ENCODE measurements at places on chromosomes 5 and 9.

DNA sequence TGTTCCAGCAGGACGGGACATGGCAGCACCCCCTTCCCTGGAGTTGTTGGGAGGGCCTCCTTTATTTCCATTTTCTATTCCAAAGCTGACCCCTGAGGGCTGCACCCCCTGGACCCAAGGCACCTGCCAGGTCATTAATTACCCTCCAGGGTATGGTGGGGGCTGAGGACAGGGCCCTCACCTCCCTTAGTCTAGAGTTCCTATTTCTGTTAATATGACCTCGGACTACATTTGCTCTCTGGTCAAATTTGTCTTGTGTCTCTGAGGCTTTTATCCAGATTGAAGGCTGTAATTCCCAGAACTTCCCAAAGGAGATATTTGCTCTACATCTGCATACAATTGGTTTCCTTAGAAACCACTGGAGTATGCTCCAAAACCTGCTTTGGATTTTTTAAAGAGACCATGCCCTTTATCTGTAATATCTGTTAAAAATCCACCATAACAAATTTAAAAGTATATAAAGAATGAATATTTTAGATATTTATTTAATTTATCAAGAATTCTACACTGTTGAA, 16.8 kb downstream of the PHF2 start:
- no peak for DNase-seq

- DNase-seq = no peak
Measured at GRCh38 chr9:129074106-129074505, 6.8 kb upstream of the DOLPP1 start.

DNA sequence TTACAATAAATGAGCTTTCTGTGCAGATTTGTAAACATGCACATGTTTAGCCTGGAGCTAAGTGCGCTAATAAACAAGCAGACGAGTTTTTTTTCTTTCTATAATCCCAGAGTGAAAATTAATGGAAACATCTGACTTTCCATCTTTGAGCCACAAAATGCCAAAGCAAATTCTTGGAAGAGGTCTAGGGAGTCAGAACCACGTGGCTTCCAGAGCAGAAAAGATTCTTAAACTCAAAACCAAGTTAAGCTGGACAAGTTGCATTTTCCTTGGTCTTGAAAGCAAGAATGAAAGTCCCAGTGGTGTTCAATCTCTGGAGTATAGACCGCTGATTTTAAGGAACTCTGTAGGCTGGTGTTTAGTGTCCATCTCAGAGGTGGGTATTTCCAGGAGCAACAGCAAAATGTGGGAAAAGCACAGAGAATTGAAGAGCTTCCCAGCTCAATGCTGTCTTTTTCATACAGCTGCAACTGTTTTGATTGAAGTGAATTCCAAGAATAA, 71.4 kb downstream of the MYO10 start:
- no peak for DNase-seq

DNA sequence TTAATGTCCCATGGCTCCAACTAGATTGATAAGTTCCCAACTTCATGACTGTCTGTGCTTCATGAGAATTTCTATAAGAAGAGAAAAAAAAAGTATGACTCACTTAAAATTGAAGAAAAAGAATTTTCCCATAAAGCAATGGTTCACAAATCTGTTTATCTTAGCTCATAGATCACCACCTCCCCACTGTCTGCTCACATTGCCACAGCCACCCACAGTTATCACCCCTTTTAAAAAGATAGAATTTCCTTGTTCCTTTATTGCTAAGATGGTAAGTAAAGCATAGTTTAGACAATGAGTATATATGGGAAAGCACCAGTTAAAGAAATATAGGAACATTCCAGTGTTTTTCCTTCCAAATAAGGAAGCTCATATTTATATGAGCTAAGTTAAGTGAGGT, 67.1 kb downstream of the ALDH7A1 start:
- DNase-seq = no peak

GRCh38 chr5:65199993-65200675, 281.6 kb downstream of the ADAMTS6 start:
- no peak for DNase-seq

- no peak for DNase-seq
Measured at GRCh38 chr9:21524099-21524830, 42.2 kb upstream of the IFNE start.

DNA sequence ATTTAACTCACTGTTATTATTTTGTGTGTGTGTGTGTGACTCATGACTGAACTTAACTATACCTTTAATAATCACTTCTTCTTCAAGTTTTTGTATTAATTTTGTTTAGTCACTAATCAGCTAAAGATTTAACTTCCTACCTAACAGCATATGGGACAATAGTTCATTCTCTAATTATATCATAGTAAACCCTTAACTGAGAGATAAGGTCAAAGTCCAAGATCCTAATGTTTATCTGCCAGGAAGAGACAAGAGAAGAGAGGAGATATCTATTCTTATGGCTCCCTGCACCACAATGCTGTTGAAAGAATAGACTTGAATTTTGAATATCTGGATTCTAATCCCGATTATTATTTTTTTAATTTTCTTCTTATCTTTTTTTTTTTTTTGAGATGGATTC, 28.1 kb downstream of the FREM1 start:
- DNase-seq = no peak

DNA sequence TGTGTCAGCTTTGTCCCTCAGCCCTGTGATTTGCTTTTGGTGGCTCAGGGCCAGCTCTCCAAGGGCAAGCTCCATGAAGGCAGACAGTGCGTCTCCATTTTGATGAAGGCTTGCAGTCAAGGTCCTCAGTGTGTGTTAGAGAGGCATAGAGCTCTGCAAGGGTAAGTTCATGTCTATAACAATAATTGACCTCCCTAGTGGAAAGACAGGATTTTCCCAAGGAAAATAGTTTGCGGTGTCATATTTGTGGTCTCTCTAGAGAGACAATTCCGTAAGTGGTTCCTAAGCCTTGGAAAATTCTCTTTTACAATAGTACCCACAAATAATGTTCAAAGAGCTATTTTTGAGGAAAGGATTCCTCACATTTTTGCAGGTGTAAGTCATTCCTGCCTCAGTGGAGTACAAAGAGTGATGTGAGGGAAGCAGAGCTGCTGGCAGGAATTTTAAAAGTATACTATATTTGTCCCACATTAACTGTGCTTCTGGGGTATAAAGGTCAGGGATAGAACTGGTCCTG, 40.2 kb downstream of the SLC1A3 start:
- no peak for DNase-seq

DNA sequence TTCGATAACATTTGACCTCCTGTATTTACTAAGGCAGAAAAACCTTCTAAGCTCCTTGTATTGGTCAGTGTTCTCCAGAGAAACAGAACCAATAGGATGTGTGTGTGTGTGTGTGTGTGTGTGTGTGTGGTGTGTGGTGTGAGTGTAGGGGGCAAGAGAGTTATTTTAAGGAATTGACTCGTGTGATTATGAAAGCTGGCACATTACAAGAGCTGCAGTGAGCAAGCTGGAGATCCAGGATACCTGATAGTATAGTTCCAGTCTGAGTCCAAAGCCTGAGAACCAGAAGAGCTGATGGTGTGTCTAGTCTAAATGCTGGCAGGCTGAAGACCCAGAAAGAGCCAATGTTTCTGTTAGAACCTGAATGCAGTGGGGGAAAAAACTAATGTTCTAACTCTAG, 21.2 kb upstream of the PIK3R1 start:
- DNase-seq = no peak

DNA sequence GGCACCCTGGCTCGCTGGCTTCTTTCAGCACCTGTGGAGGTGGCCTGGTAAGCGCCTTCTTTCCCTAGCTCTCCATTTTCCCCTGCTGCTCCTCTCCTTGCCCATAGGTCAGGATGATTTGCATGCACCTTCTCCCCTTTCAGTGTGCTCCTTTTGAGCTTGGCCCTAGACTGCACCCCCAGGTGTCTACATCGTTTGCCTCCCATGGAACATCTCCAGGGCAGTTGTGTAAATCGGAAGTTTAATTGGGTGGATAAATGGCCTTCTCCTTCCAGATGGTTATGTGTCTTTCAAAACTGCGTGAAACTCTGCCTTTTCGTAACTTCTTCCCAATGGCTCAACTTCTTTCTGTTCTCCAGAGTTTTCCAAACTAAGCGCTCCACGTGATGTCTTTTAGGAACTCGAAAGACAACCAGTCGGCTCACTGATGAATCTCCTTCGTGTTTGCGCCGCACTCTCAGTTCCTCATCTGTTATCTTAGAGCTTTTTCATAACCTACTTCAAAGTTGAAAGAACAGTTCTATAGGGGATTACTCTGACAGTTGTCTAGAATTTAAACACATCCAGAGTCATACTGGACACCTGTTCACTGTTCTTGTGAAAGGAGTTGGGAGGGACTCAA, 1.7 kb downstream of the ADAMTS19 start:
- DNase-seq = no peak

- DNase-seq = no peak
Measured at GRCh38 chr5:2890011-2890410, 138.5 kb upstream of the IRX2 start.

DNA sequence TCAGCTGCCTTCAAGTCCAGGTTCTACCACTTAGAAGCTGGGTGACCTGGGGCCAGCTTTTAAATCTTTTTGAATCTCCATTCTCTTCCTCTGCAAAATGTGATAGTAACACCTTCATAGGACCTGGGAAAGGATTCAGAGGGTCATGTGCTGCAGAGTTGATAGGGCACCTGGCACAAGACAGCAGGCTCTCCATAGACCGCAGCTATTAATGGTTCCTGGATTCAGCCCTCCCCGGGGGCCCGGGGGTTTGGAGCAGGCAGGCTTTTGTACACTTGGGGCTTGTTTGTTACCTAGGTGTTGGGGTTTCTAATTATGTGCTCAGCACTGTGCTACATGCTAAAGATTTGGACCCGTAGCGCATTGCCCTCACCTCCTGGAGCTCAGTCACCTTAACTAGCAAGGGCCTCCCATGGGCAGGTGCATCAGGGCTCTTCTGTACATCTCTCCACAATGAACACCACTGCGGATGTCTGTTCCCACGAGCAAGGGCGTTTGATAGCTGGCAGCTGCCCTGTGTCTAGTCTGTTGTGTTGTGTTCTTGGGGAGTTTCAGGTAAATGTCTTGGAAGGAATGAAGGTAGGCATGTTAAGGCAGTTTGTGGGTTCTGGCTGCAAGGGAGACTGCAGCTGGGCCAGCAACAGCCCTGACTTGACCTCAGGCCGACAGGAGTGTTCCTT, 12.1 kb downstream of the PRRC2B start:
- DNase-seq = no peak

DNA sequence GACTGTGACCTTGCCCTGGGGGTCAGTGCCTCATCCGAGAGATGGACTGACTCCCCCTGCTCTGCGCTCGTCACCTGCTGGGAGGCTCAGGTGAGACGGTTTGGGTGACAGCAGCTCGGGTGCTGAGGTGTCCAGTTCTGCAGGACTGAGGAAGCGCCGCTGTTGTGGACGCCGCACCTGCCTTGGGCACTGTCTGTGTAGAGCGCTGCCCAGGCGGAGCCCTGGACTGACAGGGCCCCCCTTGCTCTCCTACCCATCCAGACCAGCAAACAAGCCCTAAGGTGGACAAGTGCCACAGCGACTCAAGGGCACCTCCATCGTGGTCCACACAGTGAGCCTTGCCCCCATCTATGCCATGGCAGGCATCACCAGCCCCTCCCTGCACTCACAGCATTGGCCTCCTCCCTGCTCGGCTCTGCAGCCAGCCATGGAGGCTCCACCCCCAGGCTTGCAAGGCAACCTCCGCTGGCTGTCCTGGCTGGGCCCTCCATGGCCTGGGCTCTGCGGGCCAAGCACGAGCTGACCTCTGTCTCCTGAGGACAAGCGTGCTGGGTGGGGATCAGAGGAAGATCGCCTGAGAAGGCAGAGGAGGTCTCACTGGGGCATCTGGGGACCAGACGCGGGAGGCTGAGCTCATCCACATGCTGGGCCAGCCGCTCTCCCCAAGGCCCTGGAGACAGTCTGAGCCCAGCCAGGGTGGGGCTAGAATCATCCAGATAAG, 87.1 kb upstream of the COL5A1 start:
- no peak for DNase-seq

DNA sequence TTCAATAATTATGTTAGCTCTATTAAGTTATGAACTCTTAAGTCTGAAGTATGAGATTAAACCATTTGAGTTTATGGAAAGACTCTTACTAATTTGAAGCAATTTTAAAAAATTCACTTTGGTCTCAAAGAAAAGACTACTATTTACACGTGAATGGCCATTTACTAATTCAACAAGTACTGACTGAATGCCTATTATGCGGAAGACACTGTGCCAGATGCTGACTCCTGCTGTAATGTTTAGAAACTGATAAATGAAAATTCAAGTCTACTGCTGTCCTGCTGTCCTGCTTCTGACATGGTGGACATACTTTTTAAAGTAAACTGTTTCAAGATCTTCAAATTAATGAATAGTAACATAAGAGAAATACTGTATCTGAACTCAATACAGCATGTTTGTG, 116.2 kb downstream of the MPDZ start:
- DNase-seq = no peak

DNA sequence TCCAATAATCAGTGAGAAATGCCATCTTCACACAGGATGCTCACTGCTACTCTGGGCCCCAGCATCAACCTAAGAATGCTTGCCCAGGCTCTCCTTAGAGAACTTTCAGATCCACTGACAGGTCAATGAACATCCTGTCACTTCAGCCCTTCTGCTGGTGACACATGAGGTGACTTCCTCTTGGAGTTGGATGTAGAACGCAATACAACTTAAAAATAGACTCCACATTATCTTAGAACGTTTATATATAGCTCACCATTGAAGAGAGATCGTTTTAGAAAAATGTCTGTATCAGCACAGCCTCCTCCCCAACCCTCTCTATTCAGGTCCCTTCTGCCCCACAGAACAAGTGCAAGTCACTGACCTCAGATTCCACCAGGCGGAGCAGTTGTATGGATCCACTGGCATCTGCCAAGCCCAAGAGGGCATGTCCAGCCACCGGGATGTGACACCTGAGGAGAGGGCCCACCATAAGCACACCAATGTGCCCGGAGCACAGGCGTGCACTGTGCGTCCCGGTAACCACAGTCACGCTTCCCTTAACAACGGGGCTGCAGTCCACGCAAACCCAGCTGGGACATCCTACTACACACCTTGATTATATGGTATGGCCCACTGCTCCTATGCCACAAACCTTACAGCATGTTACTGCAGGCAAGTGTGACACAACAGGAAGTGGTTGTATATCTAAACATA, 2.9 kb downstream of the DPH7 start:
- no peak for DNase-seq

DNA sequence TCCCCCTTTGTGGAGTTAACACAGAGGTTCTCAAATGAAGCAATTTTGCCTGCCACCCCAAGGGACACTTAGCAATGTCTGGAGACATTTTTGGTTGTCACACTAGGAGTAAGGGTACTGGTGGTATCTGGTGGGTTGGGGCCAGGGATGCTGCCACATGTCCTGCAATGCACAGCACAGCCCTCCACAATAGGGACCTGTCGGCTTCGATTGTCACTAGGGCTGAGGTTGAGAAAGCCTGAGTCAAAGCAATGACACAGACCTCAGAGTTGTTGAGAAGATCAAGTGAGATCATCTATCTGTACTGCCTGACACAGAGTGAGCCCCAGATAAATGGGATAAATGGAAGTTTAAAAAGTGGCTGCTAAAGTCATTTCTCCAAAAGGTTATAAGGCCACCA, 249.2 kb upstream of the KLF4 start:
- DNase-seq = no peak

- DNase-seq = no peak
Measured at GRCh38 chr5:25573691-25574090, 928.9 kb upstream of the CDH10 start.

Measured in activated CD4-positive, alpha-beta T cell treated with anti-CD3 and anti-CD28 coated beads, Interleukin-2, amount 50 U/mL, for 24 hours (primary cell).